ENCODE measurements at places on chromosomes 6 and 20. TPM values are rescaled to one million over a fixed set of nuclear protein-coding genes. Genes with fewer than 3 reads are reported as not detected.

The CRYBG1 gene
- 5.7 TPM for total RNA-seq

The SIRPD gene
- total RNA-seq = not detected

The RNF39 gene
- total RNA-seq = 0.22 TPM

The TINAG gene
- not detected for total RNA-seq

The ASIP gene
- total RNA-seq = 1.9 TPM

The FAM83D gene
- 6.3 TPM for total RNA-seq

The MOXD1 gene
- total RNA-seq = 16.7 TPM

The PI3 gene
- not detected for total RNA-seq

The TENT5A gene
- 57.4 TPM for total RNA-seq

The FAM209B gene
- not detected for total RNA-seq

The PDE7B gene
- 15.7 TPM for total RNA-seq

The SMLR1 gene
- not detected for total RNA-seq

The SLC17A1 gene
- total RNA-seq = not detected

The CST5 gene
- total RNA-seq = not detected

The SOBP gene
- 23.9 TPM for total RNA-seq

The SLX4IP gene
- total RNA-seq = 10.3 TPM

The PDYN gene
- not detected for total RNA-seq

The GABRR1 gene
- total RNA-seq = 4.6 TPM

The UBE2C gene
- total RNA-seq = 15.3 TPM

The NCOA6 gene
- total RNA-seq = 30.0 TPM

The ID4 gene
- total RNA-seq = 56.0 TPM

The PREX1 gene
- total RNA-seq = 60.2 TPM

The KCNK16 gene
- not detected for total RNA-seq

The NKX2-2 gene
- total RNA-seq = not detected

The SPATA2 gene
- 4.4 TPM for total RNA-seq

The CNBD2 gene
- total RNA-seq = 8.4 TPM

The RAB32 gene
- total RNA-seq = 18.5 TPM

The CGAS gene
- total RNA-seq = 3.7 TPM

The BPIFB2 gene
- not detected for total RNA-seq

The WASF1 gene
- total RNA-seq = 31.2 TPM

The CD83 gene
- total RNA-seq = 12.7 TPM

The HLA-G gene
- not detected for total RNA-seq

The TP53TG5 gene
- not detected for total RNA-seq

The NHSL1 gene
- total RNA-seq = 46.6 TPM

The LY6G6F gene
- total RNA-seq = not detected

The MICA gene
- 9.9 TPM for total RNA-seq

The SUMO4 gene
- 16.1 TPM for total RNA-seq

The PLEKHG1 gene
- 66.2 TPM for total RNA-seq

The NANP gene
- total RNA-seq = 12.3 TPM

The GNAS-AS1 gene
- 1.8 TPM for total RNA-seq

The VPS16 gene
- 46.4 TPM for total RNA-seq

The GRIK2 gene
- 88.6 TPM for total RNA-seq
